T-cell (primary cell): ENCODE measurements at places on chromosomes 5 and 9.
A peak's percentile ranks its signal among the peaks of the same experiment; 100 is the strongest.

DNA sequence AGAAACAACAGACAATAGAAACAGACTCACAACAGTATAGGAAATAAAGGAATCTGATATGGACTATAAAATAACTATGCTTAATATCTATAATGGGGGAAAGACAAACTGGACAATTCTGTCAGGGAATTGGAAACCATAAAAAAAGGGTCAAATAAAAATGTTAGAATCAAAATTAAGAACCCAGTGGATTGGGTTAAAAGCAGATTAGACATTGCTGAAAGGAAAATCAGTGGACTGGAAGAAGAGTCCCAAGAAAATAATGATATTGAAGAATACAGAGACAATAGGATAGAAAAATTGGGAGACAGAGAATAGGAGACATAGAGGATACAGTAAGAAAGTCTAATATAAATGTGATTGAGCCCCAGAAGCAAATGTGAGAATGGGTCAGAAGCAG lies 199.2 kb downstream of the PBX3 start:
- DNase-seq = no peak

DNA sequence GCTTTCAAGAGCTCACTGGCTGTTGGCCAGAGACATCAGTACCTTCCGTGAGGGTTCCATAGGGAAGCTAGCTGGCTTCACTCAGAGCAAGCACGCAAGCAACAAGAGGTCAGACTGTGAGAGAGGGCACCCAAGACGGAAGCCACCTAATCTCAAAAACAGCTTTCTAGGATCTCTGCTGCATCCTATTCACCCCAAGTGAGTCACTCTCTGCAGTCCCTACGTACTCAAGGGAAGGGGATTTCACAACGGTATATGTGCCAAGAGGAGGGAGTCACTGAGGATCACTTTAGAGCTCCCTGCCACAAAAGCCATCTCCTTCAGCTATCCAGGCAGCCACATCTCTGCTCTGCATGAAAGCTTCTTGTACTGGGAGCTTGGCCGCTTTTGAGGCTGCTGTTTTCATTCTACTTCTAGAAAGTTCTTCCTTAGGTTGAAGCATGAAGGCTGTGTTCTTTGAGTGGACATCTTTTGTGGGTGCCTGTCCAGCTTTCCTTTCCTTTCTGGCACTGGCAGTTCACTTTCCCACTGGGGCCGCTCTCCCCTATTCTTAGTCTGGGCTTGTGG lies 249.5 kb downstream of the MAN2A1 start:
- DNase-seq = no peak

GRCh38 chr9:129887334-129888292 lies 52.4 kb downstream of the USP20 start:
- peak; percentile 81 for DNase-seq

- DNase-seq = no peak
Observed at GRCh38 chr9:130337784-130338380, 72.3 kb downstream of the HMCN2 start.

DNA sequence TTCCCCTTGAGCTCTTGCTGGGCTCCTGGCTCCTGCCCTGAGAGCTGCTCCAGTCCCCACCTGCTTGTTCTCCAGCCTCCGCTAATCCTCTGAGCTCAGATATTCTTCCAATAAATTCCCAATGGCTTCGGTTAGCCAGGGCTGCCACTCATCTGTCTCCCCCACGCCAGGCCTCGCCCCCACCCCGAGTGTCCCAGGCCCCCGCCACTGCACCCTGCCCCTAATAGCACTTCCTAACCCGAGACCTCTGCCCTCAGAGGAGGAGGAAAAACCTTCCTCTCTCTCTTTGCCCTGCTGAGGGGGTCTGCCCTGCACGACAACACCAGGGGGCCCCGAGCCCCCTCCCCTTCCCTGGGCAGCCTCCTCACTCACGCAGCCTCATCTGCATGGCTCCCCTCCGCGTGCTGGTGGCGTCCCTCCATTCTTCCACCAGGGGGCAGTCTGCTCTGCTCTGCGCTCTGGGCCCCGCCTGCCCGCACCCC lies 5.4 kb upstream of the LCN15 start:
- DNase-seq = peak; percentile 58

DNA sequence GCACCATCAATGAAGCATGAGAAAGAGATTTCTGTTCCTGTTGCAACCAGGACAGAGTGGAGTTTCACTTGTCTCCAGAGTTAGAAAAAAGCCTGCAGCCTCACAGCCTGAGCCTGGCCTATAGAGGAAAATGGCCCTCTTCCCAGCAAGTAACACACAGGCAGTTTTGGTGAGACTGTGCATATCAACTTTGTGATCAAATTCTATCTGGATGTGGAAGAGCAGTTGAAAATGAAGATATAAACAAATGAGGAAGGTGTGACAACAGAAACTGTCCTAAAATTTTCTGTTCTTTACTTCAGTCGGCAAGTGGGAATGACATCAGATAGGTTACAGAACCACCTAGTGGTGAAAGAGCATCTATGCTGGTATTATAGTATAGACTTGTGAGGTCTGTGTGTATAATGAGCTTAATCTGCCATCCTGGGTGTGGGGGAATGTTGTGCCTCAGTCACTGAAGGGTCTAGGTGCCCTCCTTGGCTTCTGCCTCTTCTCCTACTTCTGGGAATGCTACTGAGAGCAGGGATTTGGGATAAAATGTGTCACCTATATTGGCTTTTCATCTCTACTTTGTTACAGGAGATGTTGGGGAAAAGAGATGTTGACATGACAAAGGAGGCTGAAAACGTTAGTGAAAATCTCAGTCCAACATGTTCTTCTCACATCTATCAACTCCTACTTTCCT lies 28.2 kb downstream of the YIPF5 start:
- no peak for DNase-seq

GRCh38 chr5:13505326-13505725 lies 439.2 kb downstream of the DNAH5 start:
- no peak for DNase-seq

- no peak for DNase-seq
Observed at GRCh38 chr9:130110596-130111021, 56.9 kb downstream of the GPR107 start.
